Astrocyte of the cerebellum (primary cell): ENCODE measurements at places on chromosomes 3 and 15.

GRCh38 chr3:138950006-138950644, 3.1 kb downstream of the FOXL2NB start:
- DNase-seq = no peak

- DNase-seq = no peak
Observed at GRCh38 chr3:141124715-141125114, 73.6 kb downstream of the SPSB4 start.

DNA sequence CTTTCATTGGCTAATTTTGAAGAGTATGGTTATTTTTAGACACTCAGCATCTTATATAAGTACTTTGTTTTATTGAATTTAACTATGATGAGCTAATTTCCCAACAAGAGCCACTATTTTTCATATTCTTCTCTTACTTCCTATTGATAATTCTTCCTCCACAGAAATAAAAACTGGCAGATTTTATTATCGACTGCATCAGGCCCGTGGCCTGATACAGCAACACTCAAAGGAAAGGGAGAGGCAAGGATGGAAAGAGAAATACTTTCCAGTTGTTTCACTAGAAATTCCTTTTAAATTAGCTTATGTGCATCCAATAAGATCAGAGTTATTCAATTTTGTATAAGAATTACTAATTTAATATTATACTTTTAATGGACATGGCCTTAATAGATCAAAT, 886.3 kb downstream of the ROBO1 start:
- DNase-seq = no peak

DNA sequence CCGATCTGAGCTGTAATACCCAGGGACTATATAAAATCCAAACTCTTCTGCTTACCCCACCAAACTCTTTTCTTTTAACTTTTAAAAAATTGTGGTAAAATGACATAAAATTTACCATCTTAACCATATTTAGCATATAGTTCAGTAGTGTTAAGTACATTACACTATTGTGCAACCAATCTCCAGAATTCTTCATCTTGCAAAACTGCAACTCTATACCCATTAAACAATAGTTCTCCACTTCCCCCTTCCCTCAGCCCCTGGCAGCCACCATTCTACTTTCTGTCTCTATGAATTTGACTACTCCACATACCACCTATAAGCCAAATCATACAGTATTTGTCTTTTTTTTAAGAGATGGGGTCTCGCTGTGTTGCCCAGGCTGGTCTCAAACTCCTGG, 38.7 kb downstream of the SENP8 start:
- DNase-seq = no peak

GRCh38 chr3:133896002-133896761, 500 bp upstream of the RAB6B start:
- no peak for DNase-seq

DNA sequence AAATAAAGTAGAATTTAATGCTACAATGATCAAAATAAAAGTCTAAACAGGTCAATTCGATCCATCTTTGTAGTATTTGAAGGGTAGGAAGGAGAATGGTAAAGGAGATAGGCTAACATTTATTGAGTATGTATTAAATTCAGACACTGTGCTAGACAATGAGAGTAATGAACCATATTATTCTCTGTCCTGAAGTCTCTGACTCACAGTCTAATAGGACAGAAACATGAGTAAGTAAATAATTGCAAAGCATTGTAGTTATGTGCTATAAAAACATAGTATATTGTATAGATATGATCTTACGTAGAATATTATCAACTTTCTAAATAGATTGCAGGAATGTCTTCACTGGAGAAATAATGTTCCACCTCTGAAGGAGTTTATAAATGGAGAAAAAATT, 64.5 kb downstream of the MDFIC2 start:
- DNase-seq = no peak

GRCh38 chr3:64151342-64151871, 73.9 kb downstream of the PRICKLE2 start:
- DNase-seq = no peak

DNA sequence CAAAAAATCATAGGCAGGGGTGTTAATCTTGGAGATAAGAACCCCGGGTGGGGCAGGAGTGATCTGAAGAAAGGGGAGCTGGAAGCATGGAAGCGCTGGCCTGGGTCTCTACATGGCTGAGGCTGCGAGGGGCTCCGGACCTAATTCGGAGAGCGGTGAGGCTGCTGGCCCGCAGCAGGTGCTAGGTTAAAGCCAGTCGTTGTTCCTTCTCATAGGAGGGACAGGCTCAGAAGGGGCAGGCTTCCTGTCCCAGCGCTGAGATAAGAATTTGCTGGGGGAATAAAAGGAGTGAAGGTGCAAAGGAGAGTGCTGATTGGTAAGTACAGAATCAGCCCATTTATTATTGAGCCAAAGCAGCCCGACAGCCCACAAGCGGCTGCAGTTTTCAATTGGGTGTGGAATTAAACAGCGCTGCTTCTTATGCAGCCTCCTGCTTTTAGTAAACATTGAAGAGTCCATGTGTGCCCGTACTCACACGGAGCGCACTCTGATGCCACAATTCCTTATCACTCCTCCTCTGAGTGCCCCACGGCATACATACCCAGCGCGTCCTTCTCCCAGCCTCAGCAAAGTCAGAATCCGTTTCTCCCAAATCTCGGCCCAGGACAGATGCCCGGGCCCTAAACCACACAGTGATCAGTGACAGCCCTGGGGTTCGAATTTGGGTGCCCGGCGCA, 17.1 kb downstream of the CHST13 start:
- DNase-seq = no peak

- DNase-seq = no peak
Observed at GRCh38 chr3:94416768-94417167, 353.9 kb downstream of the NSUN3 start.

DNA sequence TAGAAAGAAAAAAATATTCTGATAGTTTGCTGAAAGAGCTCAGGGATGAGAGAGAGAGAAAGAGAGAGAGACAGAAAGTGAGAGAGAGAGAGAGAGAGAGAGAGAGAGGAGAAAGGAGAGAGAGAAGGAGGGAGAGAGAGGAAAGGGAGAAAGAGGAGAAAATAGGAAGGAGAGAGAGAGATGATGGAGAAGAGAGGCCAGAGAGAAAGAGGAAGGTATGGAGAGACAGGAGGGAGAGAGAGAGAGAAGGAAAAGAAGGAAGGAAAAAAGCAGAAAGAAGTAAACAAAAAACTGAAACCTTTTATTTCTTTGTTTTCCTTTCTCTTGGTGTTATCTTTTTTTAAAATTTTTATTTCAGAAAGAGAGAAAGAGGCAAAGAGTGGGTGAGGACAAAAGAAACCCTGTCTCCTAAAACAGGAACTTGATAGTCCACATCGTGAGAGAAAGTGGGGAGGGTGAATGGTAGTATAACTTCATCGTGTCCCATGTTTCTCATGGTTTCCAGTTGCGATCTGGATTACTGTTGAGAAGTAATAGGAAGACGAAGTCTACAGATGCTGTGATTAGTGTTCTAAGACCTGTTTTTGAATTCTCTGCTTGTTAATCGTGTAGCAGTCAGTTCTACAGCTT, 279.7 kb downstream of the LPP start:
- DNase-seq = no peak

DNA sequence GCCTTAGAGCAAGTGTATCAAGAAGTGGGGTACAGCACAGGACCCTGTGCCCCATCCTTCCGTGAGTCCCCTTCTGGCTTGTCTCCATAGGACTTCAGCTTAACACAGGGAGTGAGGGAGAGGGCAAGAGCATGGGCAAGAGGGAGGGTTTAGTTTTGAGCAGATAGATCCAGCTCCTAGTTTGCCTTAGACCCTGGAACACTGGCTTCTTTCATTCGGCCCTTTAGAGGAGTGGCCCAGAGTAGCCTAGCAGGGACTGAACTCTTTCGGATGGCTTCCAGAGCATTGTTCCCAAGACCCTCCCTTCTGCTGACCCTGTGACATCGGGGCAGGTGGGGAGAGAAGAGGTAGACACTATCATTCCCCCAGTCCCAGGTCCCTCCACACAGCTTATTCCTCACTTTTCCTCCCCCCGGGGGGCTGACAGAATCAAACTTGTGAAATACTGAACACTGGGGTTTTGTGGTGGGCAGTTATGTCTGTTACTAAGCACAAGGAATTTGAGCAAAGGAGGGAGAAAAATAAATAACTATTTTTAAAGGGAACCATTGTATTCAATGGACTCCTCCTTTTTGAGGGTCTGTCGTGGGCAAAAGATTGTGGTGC, 289.6 kb upstream of the C2CD4B start:
- no peak for DNase-seq

DNA sequence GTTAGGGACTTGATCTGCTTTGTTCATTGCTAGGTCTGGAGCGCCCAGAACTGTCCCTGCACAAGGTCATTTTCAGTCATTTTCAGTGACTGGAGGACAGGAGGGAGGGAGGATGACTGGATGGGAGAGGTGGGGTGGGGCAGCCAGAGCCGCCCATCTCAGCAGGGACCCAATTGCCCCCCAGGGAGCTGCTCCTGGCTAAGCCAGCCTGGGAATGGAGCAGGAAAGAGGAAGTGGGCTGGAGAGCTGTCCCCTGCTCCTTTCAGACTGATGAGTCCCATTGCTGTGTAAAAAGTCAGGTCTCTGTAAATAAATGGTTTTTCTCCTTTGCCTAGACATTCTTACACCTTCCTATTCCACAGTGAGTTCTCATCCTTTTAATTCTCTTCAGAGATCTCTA, 98.4 kb upstream of the RAD18 start:
- DNase-seq = no peak

DNA sequence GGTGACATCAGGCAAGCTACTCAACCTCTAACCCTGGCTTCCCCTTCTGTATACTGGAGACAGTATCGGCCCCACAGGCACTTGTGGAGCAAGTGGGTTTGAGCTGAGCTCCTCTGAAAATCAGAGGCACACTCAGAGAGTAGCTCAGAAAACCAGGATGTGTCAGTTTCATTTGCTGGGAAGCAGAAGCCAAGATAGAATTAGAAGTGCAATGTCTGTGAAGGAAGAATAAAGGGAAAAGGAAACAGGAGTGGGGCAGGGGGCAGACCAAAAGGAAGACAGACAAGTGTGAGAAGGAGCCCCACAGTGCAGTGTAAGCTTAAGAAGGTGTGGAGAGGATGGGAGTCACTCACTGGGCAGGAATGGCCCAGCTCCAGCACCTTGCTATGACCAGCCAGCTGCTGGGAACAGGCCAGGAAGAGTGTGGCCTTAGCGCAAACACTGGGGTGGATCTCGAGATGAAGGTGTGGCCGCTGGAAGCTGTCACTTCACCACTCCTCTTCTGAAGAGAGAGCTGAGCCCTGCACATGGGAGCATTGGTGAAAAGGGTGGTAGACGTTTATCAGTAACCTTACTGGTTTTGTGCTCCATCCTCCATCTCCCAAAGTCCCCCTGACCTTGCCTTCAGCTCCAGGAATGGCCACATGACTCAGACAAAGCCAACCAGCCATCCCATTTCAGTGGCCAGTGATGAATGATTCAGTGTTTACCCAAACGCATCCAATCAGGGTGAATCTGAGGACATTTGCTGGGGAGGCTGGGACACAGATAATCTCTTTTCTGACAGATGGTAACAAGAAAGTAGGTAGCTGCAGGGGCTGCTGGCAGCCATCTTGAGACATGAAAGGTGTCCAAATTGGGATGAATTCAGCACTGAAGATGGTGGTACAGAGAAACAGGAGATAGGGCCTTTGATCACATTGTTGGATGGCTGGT, 108.4 kb downstream of the SHQ1 start:
- no peak for DNase-seq

DNA sequence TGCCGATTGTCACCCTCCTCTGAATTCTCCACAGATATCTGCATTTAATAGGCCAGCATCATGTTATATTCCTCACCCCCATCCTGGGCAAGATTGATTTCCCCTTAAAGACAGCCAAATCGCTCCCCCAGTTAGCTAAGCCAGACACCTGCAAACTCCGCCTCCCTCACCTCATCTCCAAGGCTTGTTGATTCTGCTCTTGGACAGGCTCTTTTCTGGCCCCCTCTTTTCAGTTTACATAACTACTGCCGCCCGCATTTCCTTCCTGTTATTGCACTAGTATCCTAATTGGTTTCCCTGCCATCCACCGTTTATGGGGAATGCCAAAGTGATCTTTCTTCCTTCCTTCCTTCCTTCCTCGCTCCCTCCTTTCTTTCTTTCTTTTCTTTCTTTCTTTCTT, 214.7 kb upstream of the MRPL3 start:
- DNase-seq = no peak

DNA sequence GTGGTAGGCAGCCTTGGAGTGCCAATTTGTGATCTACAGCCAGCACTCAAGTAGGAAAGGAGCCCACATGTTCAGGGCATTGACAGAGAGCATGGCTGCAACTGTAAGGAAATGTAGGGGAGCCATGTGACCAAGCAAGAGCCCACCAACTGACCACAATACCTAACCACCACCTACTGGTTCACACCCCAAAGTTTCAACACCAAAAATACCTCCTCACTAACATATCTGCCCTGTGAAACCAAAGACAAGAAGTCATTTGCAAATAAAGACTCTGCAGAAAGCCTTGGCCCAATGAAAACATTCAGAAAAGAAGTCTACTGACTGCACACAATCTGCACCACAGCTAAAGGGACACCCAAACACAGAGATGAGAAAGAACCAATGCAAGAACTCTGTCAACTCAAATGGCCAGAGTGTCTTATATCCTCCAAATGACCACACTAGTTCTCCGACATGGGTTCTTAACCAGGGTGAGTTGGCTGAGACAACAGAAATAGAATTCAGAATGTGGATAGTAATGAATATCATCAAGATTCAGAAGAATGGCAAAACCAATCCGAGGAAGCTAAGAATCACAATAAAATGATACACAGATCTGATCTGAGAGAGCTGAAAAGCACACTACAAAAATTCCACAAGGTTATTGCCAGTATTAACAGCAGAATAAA, 40.6 kb downstream of the SLC9C1 start:
- no peak for DNase-seq

DNA sequence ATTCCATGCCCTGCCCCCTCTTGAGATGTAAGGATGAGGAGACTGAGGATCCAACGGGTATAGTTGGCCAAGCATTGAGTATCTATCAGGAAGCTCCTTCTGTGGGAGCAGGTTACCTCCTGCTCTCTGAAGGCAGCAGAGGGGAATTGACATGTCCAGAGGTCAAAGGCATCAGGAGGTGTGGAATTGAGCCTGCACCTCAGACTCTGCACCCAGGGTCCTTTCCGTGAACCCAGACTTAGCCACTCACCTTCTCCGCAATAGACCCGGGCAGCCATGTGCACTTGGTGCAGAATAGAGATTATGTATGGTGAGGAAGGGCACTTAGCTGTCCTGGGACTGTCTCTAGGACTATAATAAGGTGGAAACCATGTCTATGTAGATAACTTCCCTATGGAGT, 399.0 kb upstream of the TPM1 start:
- DNase-seq = no peak

GRCh38 chr3:8470801-8471200, 30.8 kb upstream of the LMCD1 start:
- DNase-seq = no peak

- no peak for DNase-seq
Observed at GRCh38 chr3:54582424-54582823, 345.4 kb downstream of the LRTM1 start.

DNA sequence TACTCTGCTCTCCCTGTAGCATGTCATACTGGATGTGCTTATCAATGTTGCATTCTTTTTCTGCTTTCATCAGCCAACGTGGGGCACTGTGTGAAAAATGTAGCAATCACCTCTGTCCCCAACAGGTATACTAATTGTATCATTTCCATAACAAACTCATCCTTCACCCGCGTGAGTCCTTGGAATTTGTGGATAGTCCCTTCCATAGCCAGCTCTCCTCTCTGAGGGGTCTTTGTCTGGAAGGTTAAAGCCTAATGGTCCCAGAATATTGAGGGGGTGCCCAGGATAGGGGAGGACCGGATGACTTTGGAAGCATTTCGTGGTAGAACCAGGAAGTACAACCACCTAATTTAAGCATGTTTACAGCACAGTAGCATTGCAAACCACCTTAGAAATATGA, 124.6 kb downstream of the FOXB1 start:
- no peak for DNase-seq

- DNase-seq = no peak
Observed at GRCh38 chr15:57797110-57797509, 90.6 kb downstream of the POLR2M start.
